ENCODE measurements at places on chromosomes 1 and 21. TPM values are rescaled to one million over a fixed set of nuclear protein-coding genes. Genes with fewer than 3 reads are reported as not detected.

DNA sequence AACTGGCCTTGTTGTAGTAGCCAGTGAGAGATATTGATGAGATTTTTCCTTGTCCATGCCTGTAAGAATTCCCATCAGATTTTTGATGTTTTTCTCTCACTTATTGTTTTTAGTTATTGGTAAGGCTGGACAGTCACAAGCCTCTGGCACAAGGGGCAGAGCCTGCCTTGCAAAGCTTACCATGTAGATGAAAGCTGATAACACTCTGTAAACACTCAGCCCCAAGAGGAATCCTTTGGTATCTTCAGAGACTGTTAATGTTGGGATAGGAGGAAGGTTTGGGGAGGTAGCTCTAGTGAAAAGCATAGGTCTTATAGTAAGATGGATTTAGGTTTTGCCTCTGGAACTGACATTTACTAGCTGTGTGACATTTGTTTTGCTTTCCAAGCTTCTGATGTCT is 37.7 kb downstream of the MARK1 start:
- no peak for DNase-seq

- no peak for DNase-seq
These were observed 44.6 kb downstream of the ZSCAN20 start for GRCh38 chr1:33516891-33517567.

DNA sequence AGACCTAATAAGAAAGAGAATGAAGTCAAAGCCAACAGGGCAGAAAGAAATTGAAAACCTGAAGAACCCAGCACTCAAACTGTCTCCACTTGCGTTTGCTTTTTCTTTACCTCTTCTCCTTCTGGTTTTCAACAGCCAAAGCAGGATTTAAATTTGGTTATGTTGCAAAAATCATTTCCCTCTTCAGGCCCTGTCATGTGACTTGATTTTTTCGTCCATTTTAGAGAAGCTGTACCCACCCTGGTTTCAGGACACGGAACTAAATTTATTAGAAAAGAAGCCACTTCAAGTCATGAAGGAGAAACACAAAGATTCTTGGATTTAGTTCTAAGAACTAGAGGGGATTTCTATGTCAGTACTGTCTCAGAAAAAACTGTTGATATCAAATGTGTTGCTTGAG is 1.0 kb upstream of the SYNJ1 start:
- DNase-seq, result no peak

DNA sequence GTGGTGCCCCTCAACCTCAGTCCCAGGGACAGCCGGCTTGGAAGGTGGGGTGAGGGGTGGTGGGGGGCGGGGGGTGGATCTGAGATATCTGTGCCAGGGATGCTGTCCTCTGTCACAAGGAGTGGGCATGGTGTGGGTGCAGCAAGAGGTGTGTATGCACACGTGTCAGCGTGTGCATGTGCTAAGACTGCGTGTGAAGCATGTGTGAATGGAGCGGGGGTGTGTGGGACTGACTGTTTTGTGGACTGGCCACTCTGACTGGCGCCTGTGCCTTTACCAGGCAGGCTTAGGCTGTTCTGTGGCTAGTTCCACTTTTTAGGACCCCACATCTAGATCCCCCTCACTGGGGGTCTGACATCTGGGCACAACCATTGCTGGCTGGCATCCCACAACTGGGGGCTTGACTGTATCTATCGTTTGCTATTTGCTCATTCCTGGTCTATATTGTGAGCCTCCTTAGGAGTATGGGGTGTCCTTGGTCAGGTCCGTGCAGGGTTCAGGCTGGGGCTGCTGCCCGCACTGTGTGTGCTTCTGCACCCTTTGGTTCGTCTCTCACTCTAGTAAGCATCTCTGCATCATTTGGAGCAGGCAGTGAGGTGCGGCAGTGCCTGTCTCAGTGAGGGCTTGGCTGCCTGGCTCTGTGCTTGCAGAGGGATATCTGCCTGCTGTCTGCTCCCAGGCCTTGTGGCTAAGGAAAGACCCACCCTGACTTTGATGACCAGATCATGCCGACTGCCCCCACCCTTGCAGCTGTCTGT is 1.9 kb downstream of the AMPD2 start:
- DNase-seq, result peak; percentile 46

GRCh38 chr1:48931506-48932192 is 155.0 kb upstream of the BEND5 start:
- DNase-seq, result peak; percentile 22

DNA sequence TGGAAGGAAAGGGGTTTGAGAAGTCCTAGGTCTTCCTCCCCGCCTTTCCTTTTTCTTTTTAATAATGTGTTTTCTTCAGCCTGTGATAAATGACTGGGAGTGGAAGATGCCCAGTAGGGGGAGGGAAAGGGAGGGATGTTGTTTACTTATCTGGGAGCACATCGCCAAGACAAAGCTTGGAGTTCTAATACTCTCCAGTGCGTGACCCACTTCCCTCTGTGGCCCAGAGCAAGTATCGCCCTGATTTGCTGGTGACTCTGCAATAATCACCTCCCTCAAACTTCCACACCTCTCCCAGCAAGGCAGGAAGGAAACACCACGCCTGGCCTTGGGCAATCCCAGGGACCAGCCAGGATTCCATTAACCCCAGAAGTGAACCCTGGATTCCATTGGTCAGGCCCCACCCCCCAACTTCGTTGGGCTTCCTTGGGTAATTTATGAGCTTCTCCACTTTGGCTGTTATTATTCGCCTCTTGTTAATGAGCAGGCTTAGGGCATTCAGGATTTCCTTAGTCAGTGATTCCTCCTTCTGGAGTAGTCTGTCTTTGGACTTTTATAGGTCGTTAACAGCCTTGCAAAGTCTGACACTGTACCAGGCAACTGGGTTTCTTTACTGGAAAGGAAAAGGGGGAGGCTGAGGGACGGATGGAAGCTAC is 24.3 kb upstream of the GRHL3 start:
- peak; percentile 33 for DNase-seq

GRCh38 chr1:197393105-197393504 is 125.1 kb downstream of the CRB1 start:
- DNase-seq, result no peak

DNA sequence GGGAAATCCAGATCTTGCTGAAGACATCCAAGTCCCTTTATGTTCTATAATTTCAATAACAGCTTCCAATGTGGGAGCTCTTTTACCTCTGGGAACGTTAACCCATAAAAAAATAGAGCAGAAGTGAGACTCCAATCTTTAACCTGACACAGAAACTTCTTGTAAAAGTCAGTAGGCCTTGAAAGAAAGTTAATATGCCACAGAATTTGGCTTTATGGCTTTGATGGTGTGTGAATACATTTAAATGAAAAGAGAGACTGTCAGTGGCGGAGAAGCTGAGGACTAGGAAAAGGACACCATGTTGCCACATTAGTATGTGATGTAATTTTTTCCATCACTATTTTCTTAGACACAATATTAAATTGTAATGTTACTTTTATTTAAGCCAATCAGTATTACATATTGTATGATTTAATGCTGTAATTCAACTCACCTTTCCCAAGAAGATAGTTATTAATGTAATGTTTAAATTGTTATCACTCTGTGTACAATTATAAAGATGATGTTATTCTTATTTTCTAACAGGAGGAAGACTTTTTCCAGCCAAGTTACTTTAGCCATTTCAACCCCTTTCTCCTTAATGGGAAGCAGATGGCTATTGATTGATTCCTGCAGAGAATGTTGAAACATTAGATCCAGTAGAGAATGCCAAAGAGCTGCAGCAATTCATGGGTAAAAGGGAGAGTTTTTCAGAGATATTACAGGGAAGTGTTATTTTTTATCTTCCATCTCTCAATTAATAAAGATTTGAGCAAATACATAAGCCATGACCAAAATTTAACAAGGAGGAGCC is 17.5 kb upstream of the CLDN8 start:
- no peak for DNase-seq

The RASSF5 gene
- total RNA-seq, result not detected

The AK5 gene
- not detected for total RNA-seq

The PLEKHA6 gene
- total RNA-seq, result not detected

The PROX1 gene
- total RNA-seq, result not detected
